NCI-H1417 treated with DMSO at 0.1 percent for 48 hours (cell line): ENCODE measurements at places on chromosomes 5 and 9.

GRCh38 chr5:92548346-92548745 is 1032.7 kb downstream of the NR2F1-AS1 start:
- DNase-seq = no peak

GRCh38 chr5:95842854-95843544 is 20.5 kb upstream of the GLRX start:
- DNase-seq = no peak

DNA sequence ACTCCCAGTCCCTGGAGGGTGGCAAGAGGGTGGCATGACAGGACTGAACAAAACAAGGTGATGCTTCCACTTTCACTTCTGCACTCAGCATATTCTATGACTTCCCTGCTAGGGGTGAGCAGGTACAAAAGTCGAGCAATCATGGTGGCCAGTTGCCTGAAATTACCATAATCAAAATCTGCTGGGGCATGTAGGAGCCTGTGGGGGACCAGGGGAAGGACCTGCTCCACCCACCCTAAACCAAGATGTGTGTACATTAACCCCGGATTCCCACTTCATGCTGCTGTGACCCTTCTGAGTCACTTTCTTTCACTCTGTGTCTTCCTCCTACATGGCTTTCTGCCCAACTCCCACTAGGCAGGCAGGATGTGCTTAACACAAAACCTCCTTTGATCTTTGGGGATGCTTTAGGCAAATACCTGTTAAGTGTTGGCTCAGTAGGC is 73.3 kb upstream of the PHF24 start:
- no peak for DNase-seq

GRCh38 chr9:131657037-131657377 is 82.9 kb downstream of the RAPGEF1 start:
- DNase-seq = no peak

DNA sequence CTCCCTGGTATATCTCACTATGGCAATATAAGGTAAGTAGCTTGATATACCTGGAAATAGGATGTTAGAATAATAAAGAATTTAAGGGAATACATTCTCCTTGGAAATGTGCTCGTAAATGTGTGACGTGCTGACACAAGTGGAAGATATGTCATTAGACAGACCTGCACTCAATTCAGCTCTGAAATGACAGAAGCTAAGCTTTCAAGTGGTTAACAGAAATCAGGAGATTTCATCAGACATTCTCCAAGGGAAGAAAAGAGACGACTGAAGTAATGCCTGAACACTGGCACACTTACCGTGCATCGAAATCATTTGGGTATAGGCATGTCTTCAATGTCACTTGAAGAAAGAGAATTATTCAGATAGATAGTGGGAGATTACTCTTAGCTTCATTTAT is 933.3 kb upstream of the CTNND2 start:
- no peak for DNase-seq

DNA sequence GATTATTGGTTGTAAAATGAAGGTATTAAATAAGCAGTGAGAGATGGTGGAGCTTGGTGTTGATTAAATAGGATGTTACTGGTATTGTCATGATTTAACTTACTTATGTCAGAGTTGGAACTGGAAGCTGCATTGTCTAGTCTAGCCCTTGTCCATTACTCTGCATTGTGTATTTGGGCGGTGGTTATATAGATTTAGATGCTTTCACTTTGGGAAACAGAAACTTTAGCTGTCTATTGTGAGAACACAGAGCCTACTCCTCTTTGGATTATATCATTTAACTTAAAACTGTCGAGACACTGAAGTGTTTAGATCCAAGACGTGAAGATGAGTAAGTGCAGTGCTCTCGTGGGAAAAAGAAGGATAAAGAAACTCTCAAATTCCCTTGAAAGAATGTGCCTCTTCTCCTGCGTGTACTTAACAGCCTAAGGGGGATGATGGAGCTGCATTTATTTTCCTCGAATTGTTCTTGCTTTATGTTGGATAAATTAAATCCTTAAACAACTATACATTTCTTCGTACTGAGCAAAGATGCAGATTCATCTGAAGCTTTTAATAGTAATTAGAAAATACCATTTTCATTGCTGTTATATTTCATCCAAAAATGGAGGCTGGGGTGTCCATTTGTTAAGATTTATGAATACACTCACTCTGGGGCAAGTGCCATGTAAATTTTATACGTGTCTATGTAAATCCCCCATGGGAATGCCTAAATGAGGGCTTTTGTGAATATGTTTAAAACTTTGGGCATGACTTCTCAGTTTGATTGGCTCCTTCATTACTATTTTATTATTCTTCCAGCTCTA is 21.6 kb downstream of the FBXL7 start:
- no peak for DNase-seq

DNA sequence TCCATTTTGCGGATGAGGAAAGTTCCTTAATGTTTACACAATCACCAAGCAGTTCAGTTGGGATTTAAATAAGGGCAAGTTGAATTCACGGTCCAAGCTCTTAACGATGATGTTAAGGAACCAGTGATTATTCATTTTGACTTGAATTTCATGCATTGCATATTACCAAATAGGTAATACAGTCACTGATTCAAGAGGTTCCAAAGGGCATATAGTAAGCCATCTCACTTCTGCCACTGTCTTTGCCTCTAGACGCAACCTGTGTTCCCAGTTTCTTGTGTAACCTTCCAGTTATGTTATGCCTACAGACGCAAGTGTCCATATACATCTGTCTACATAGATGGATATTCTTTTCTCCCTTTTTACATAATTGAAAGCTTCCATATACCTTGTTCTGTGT is 39.9 kb upstream of the EPB41L4B start:
- no peak for DNase-seq

DNA sequence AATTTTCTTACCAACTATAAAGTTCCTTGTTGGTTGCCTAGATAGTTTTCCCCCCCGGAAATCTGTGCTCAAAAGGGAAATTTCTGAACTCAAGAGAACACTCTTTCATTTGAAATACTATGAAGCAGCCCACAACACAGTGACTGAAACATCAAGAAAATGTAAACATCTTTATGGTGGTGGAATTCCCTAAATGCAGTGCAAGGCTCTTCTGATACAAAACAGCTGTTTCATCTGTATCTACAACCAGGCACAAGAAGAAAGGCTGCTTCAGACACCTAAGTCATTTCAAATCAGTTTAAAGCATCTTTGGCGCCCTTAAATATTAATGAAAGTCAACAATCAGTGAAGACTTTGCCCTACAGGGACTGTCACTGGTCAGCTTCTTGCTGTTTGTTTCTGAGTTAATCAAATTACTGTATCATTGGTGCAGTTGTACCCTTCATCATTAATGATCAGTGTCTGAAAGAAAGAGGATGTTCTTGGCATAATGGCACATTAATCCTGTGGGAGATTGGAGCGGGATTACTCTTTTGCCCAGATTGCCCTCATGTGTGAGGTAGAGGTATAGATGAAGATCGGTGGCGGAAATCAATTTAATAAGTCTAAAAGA is 947.0 kb downstream of the NR2F1-AS1 start:
- DNase-seq = no peak

DNA sequence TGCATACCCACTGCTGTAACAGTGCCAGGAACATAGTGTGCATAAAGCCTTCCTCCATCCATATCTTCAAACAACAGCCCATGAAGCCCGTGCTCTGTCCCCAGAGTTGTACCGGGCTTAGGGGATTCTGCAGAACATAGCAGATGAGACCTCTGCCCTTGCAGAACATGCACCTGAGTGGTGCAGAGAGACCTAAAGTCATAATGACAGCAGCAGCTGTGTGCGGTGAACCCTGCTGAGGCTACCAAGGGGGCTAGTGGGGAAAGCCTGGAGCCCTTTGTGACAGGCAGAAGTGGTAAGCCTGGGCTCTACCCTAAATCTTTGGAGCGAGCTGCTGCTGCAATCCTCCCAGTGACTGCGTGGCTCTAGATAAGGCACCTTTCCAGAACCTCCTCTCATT is 32.2 kb upstream of the BRD3 start:
- DNase-seq = no peak

GRCh38 chr9:134994926-134995791 is 77.4 kb upstream of the FCN1 start:
- no peak for DNase-seq

DNA sequence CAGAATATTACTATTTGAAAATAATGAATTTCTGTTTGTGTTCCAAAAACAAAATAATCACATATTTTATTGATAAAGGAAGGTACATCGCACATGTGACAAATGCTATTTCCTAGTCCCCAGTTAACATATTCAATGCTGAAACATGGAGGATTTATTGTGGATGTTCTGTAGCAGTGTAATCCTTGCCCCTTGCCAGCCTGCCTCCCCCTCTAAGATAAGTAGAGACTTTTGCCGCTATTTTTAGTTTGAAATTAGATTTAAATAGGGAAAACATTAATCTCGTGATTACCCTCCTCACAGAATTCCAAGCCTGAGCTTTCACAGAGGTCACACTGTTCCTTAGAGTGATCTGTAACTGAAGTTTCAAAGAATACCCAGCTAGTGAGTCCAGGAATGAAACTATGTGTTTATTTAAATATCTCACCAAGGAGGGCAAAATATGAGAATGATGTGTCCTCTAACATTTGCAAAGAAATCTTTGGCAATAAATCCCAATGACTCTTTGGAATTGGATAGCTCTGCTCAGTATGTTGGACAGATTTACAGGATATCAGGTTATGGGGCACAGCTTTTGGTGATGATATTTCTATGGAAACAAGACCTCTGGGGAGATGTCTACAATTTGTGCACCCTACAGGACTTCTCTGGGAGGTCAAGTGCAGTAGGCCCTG is 17.3 kb downstream of the CTXN3 start:
- no peak for DNase-seq

DNA sequence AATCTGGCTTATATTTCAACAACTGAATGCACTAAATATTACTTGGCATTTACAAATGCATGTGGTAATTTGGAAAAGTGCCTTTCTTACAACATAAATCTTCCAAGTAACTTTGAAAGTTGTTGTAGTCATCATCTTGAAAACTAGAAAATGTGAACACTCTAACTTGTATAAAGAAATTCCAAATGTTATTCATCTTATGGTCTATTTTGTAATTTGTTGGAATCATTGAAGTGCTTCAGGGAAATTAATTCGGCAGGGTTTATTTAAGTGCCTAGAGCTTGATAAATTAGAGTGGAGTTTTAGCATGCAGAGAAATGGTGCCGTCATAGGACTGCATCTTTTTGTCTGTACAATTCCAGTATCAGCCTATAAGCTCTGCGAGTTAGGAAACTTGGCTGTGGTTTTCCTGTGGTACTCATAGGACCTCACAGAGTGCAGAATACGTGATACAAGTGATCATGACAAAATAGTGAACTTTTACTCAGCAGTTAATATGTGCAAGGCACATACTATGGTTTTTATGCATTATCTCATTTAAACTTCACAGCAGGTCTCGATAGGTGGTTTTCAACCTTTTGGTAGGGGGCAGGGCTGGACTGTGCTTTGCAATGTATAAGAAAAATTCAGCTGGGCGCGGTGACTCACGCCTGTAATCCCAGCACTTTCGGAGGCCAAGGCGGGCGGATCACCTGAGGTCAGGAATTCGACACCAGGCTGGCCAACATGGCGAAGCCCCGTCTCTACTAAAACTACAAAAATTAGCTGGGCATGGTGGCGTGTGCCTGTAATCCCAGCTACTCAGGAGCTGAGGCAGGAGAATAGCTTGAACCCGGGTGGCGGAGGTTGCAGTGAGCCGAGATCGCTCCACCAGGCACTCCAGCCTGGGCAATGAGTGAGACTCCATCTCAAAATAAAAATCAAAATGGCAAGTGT is 79.6 kb downstream of the RAI14 start:
- DNase-seq = no peak

GRCh38 chr5:10701567-10702039 is 59.4 kb downstream of the DAP start:
- DNase-seq = no peak

DNA sequence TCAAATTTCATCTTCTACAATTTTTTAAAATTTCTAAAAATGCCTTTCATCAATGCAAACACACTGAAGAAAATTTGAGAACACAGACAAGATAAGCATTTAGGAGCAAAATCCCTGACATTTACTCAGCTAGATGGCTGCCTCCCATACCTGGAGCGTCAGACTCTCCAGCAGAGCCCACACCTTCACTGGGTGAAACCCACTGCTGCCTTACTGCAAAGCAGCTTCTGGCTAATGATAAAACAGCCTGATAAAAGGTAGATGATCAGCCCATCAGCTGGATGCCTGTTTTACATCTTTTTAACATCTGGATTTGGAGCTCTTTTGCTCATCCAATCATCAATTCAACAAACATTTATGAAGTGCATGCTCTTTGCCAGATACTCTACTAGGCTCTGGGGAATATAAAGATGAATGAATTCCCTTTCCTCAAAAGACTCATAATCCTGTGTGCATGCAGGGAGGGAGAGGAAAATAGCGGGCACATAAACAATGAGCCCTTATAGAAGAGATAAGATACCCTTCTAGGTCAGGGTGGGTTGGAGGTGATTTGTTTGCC is 271.2 kb downstream of the SAXO1 start:
- DNase-seq = no peak

DNA sequence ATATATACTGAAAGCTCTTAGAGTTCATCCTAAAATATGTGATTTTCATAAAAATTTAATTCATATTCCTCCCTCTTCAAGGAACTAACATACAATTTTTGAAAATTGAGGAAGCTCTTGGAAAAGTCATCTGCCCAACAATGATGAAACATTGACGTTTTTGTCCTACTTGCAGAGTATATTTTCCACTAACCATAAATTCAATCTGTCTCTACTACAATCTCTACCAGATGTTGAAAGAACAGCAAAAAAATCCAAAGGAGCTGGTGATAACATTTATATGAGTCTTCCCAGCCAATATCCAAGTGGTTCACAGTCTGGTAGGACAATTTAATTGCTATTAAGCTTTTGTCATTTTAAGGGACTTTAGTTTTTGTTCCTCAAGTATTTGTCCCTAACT is 81.1 kb upstream of the NR3C1 start:
- DNase-seq = no peak

DNA sequence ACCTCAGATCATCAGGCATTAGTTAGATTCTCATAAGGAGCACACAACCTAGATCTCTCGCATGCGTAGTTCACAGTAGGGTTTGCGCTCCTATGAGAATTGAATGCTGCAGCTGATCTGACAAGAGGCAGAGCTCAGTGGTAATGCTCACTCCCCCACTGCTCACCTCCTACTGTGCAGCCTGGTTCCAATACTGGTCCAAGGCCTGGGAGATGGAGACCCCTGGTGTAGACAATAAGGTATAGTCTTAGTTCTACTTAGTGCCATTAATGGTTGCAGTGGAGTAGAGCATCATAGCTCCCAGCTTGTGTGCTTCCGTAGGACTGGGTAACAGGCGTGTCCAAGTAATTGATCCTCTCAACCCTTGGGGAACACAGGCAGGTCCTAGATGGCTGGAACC is 70.4 kb upstream of the ANKRD55 start:
- no peak for DNase-seq

DNA sequence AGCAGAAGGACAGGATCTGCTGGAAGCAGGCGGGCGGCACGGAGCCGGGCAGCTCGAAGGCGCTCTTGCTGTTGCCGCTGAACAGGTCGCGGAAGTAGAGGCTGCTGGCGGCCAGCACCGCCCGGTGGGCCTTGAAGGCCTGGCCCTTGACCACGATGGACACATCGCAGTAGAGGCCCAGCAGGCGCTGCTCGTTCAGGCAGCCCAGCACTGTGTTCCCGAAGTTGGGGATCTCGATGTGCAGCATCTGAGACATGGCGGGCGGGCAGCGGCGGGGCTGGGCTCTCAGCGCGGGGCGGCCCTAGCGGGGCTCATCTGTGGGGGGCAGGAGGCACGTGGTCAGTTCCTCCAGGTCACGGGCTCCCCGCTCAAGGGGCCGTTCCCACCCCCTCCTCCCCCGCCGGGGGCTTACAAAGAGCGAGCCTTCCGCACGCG is 44.8 kb downstream of the NACC2 start:
- DNase-seq = no peak
